ENCODE measurements at places on chromosomes 7 and 10.

GRCh38 chr7:13288516-13288915 lies 601.1 kb downstream of the ARL4A start:
- DNase-seq: no peak

DNA sequence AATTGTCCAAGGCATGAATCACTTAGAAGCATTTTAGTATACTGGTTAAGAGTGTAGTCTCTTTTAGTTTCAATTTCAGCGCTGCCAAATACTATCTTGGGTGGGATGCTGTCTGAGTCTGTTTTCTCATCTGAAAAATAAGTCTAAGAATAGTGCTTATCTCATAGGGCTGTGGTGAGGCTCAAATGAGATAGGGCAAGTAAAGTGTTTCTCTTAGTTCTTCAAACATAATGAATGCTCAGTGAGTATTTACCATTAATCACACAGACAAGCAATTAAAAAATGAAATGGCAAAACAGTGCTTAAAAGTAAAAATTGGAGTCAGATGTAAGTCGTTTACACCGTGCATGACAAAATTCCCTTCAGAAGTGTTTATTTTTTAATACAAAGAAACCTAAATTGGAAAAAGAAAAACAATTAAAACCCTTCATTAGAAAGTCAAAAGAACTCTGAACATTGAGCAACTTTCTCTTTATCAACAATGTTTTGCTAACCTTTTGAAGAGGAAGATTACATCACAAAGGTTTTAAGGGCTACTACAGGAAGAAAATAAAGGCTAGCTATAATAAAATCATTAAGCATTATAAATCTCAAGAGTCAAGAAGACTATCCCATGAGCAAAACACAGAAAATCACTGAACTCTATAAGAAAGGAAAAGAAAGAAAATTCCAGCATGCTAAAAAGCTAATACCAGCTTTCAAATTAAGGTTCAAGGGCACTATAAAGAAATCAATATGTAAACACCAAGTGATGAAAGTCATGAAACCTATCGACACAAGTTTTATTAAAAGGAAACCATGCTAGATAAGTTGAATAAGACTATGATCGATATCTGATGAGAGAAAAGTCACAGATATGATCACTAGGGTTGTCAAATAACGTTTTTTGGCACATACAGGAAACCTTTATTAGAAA lies 45.6 kb upstream of the C1GALT1 start:
- no peak for DNase-seq

GRCh38 chr10:110655320-110655719 lies 11.2 kb downstream of the RBM20 start:
- no peak for DNase-seq

DNA sequence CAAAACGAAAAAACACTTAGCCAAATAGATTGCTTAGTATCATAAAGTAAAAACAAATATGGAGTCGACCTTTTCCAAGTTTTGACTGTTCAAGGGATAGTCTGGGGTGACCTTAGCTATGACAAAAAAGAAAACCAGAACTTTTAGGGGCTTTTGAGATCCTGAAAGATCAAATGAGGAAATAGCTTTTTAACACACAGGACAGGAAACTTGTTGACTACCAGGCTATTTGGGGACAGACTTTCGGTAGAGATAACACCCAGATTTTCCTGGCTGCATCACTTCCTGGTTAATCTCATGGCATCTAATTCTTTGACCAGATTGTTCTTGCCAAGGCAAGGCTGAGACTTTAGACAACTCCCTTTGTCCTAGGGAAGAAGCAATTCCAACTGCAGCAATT lies 34.5 kb upstream of the EGR2 start:
- no peak for DNase-seq

DNA sequence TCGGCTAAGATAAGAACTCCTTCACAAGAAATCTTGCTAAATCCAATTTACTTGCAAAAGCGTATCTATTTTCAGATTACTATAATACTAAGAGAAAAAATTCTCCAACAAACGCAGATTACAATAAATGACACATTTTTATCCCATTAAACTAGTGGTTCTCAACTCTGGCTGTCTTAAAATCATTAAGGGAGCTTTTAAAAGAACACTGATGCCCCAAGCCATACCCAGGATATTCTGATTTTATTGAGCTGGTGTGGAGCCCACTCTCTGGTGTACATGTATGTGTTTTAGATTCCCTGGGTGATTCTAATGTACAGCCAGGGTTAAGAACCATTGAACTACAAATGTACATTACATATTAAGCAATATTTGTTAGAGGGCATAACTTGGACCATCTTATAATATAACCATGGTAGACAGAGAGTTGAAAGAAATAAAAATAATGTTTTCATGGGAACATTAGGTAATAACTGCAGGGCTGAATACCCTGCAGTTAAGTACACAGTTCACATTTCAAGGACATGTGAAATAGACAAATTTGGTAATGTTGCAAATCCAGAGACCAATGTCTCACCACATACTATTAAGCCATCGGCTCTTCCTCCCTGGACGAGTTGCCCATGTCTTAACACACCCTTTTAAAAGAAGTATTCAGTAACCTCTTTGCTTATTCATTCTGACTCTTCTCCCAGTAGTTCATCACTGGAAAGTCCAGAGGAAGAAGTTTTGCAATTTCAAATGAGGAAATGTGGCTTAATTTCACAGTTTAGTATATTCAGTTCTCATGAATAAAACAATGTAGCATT lies 6.2 kb downstream of the GSAP start:
- no peak for DNase-seq

DNA sequence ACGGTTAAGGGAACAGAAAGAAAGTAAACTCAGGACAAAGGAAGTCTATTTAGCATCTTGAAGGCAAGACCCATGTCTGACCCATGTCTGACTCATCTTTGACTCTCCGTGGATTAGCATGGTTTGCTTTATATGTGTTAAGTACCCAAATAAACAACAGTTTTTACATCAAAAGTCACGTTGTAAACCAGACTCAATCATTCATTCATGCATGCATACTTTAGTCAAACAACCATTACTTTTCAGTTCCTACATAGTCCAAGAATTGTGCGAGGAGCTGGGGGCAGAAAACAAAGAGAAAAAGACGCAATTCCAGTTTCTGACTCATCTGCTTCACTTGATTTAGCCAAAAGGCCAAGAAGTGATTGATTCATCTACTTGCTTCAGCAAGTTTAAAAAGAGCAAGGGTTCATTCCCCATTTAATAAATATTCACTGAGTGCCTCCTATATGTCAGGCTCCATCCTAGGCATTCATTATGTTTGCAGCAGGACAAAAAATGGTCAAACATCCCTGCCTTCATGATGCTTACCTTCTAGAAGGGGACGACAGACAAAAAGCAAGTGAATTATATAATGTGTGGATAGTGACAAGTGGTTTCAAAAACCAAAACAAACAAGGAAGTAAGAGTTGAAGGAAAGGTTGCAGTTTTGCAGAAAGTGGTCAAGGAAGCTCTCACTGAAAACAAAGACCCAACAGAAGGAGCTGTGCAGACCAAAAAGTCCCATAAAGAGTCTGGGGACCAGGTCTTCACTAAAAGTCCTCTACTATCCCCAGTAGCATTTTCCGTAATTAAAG lies 116.2 kb downstream of the FAM107B start:
- DNase-seq: no peak

DNA sequence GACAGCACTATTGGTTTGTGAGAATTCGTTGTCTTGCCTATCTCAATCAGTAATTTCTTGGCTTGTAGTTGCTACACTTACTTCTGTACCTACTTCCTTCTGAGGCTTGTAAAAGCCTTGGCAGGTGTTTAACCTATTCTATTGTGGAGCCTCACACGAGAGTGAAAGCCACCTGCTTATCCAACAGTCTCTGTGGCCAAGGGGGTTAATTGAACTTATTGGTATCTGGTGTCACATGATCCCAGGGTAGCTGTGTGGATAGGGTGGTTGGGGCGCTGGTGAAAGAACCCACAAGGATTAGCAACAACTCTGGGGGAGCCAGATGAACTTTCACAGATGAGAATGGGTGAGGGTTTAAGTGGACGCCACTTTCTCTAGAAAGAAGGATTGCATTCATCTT lies 13.9 kb upstream of the ATP6V0E2 start:
- no peak for DNase-seq

DNA sequence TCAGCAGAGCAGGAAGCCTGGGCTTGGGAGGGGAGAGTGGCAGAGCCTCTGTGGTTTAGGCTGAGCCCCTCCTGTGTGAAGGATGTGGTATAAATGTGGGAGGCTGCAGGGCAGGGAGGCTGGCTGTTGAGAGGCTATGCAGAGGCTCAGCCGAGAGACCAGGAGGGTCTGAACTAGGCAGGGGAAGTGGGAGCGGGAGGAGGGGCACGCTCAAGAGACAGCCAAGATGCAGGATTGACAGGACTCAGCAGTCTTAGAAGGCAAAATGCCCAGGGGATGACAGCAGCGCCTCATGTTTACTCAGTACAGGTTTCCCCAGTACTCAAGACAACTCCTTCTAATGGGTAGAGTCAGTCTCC lies 24.3 kb downstream of the BTBD16 start:
- no peak for DNase-seq

GRCh38 chr7:6149996-6150395 lies 118.8 kb downstream of the ANKRD61 start:
- no peak for DNase-seq

DNA sequence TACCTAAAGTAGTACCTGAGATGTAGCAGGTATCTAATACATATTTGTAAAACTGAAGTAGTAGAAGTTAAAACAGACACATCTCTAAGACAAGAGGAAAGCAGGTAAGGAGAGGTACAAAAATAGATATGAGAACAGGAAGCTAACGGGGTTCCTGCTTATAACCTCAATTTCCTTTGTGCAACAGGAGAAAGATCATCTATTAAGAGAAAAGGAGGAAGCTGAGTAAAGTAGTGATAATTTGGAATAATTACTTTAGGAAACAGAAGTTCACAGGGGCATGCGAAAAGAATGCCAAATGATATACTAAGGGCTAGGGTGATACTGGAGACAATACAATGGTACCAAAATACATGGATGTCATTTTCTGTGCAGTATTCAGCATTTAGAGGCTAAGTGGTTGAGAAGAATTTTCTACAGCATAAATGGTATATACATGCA lies 108.7 kb downstream of the NRBF2 start:
- DNase-seq: no peak

GRCh38 chr10:27730041-27730440 lies 15.6 kb downstream of the MKX start:
- DNase-seq: no peak

DNA sequence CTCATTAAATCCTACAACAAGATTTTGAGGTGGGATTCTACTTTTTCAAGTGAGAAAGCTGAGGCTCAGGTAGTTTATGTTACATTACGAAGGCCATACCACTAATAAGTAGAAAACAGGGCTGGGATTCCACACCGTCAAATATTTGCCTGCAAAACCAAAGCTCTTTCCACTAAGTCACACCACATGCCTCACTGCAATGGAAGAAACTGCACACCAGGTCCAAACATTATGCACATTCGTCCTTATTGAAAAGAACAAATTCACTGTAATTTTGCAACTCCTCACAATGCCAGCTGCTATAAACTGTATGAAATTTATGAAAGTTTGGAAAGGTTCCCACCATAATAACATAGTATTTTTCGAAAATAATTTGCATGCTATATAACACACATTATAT lies 66.5 kb downstream of the DGKB start:
- no peak for DNase-seq

GRCh38 chr10:112912410-112912928 lies 37.6 kb upstream of the TCF7L2 start:
- no peak for DNase-seq

GRCh38 chr7:33798686-33799325 lies 106.5 kb upstream of the BMPER start:
- DNase-seq: no peak

GRCh38 chr10:85026878-85027467 lies 698.6 kb downstream of the CCSER2 start:
- DNase-seq: no peak

DNA sequence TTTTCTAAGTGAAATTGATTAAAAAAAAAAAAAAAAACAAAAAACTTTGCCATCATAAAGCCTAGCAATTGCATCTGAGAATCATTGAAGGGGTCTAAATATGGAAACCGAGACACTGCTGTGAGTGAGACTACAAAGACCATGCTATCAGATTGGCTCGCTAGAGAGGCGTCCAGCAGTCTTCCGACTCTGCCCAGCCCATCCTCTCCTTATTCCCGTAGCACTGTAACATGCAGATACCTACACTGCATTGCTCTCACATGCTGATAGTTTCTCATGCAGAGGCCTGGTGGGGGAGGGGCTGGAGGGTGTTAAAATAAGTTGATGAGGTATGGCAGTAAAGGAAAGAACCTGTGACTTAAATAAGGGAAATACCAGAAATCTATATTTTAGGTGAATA lies 130.7 kb downstream of the NRF1 start:
- no peak for DNase-seq

DNA sequence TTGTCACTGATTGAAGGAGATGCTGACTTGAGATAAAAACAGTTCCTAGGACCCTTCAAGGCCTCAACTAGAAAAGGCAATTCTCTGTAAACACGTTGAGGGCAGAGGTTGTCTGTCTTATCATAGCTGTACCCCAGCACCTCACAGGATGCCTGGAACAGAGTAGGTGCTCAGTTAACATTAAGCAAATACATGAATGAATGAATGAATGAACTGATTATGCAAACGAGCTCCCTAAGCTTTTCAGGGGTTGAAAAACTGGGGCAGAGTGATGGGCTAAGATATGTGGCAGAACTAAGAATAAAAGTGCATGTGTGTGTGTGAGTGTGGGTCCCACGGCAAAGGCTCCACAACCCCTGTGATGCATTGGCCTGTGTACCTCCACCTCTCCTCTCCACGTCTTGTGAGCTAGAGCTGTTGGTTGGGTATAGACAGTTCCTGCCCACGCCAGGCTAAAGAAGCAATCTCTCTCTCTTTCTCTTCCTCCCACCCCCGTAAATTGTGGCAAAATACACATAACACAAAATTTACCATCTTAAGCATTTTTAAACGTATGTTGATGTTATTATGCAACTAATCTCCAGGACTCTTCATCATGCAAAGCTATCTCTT lies 20.9 kb upstream of the SMC3 start:
- DNase-seq: no peak

DNA sequence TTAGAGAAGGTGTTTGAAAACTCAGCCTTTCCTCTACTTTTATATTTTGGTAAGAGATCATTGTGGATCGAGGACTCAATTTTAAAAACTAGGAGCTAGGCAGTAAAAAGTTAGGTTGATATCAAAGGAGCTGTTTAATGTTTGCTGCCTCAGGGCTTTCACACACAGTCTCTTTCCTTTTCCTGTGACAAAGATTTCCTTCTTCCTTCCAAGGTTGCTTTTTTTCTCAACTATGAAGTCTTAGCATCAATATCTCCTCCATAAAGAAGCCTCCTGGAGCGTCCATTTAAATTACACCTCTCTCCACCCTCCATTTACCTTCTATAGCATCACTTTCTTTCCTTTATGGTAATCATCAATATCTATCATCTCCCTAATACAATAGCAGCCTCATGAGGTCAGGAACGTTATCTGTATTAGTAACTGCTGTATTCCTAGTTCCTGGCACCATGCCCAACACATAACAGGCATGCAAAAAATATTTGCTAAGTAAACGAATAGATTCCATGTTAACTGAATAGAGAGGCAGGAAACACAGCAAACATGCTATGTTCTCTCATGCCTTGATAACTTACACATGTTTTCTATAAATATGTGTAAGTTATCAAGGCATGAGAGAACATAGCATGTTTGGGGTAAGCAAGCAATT lies 48.5 kb downstream of the GNAT3 start:
- DNase-seq: no peak

Data from activated CD8-positive, alpha-beta memory T cell treated with anti-CD3 and anti-CD28 coated beads for 48 hours (primary cell).